ENCODE measurements at places on chromosomes 5 and 9.

- no peak for DNase-seq
These were observed 31.2 kb upstream of the ADRA1B start for GRCh38 chr5:159884917-159885620.

GRCh38 chr9:76510041-76510440 lies 51.1 kb downstream of the GCNT1 start:
- DNase-seq: no peak

- no peak for DNase-seq
These were observed 32.7 kb downstream of the MORN5 start for GRCh38 chr9:122192261-122192875.

- no peak for DNase-seq
These were observed 133.5 kb downstream of the DCP2 start for GRCh38 chr5:113110117-113110516.

- DNase-seq: no peak
These were observed 3.0 kb downstream of the FRRS1L start for GRCh38 chr9:109164042-109164441.

Measured in cerebellar nuclear complex (tissue), 1 donor.